ENCODE measurements at places on chromosomes 6 and 20.

DNA sequence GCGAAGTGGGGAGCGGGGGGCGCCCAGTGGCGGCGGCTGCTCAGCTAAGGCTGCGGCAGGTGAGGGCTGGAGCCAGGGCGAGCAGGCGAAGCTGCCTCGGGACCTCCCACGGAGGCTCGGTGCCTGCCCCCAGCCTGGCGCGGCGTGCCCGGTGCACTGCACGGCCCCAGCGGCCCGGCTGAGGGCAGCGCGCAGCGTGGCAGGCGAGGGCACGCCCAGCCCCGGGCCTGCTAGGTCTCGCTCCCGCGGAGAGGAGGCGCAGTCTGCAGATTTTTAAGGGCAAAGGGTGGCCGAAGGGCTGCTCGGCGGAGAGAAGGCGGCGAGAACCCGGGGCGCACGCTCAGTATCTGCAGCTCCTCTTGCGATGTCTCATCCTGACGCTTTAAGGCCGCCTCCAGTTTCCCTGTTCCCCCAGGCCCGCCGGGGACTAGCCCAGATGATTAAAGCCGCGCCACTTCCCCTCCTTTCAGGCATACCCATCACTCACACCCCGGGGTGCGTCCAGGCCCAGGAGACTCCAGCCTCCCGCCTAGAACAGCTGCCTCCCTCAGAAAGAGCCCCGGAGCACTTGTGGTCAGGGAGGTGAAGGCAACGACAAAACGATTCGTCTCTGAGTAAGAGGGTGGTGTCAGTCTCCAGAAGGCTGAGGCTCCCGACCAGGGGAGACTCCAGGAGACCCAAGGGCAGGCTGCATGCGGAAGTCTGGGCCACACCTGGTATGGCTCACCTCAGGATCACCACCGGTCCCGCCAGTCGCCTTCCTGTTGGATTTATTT, at the start of gene FERMT1:
FERMT1 (minus strand) TSS at position 158 of the 776 bp plus-strand sequence. CDS start 3,476 bp downstream, outside the sequence.
- DNase-seq, result no peak

DNA sequence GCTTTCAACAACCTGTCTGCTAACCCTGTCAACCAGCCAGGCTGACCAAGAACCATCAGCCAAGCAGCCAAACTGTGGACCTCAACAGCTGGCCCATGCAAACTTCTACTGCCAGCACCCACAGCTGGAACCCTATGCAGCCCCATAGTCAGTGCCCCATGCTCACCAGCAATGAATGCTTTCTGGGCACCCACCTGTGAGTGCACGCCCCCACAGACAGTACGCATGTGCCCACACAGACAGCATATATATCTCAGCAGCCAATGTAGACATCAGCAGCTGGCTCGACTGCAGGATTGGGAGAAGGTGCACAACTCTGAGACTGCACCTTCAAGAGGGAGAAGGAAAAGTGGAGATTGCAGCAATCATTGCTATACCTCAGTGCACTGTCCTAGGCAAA, 1534.6 kb downstream of the GRIK2 start:
- DNase-seq, result no peak

DNA sequence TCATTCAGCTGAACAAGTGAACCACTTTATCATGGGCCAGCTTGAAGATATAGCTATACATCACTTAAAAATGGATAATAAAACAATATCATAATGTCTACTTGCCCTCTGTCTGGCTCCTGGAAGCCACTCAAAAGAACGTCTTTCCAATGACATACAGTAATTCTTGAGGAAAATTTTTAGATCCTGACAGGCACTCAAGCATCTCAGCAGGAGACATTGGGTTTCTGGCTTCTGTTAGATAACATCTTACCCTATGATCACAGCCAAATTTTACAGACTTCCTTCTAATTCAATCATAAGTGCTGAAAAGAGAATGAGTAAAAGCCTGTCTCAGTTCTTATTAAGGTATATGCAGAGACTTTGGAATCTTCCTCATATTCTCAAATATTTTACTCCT, 330 bp downstream of the CGA start:
- no peak for DNase-seq

DNA sequence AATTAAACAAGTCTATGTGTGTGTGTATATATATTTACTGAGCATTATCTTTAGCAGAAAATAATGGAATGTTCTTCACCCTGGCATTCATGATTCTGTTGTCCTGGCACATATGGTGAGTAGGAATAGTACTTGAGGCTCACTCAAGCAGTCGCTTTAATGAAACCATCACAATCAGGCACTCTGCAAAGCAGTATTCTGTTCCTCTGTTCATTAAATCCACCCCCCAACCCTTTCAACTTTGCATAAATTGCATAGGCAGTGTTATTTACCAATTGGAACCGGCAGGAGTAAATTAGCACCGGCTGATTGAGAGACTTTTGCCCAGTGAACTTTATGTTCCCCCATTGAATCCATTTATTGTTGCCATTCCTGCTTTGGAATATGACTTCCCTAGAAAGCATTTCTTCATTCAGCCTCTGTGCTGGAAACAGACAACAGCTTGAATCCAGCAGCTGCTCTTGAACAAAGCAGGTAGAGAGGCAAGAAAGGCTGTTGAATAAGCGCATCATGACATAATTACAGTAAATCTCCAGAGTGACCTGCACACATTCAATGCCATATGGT, 268.0 kb upstream of the RNF217 start:
- DNase-seq, result no peak

DNA sequence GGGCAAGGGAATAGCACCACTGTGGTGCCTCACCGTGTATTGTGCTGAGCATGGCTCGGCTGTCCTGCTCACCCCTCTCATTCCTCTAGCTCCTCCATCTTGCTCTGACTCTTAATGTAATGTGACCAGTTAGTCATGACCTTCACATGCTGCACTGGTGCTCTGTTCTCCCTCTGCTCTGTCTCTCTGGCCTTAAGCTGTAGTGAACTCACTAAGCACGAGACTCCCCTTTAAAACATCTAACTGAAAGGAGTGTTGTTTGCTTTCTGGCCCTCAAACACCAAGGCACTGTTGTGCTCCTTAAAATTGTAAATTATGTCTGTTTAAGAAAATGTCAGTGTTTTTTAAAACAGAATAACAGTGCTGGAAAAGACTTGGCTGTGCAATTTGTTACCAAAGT, 140.4 kb downstream of the HDGFL1 start:
- no peak for DNase-seq

GRCh38 chr6:97462938-97463598, 180.1 kb upstream of the MMS22L start:
- DNase-seq, result no peak

GRCh38 chr6:45024610-45025009, 303.5 kb upstream of the RUNX2 start:
- no peak for DNase-seq

GRCh38 chr6:131281471-131282270, 146.4 kb downstream of the AKAP7 start:
- peak; percentile 57 for DNase-seq

DNA sequence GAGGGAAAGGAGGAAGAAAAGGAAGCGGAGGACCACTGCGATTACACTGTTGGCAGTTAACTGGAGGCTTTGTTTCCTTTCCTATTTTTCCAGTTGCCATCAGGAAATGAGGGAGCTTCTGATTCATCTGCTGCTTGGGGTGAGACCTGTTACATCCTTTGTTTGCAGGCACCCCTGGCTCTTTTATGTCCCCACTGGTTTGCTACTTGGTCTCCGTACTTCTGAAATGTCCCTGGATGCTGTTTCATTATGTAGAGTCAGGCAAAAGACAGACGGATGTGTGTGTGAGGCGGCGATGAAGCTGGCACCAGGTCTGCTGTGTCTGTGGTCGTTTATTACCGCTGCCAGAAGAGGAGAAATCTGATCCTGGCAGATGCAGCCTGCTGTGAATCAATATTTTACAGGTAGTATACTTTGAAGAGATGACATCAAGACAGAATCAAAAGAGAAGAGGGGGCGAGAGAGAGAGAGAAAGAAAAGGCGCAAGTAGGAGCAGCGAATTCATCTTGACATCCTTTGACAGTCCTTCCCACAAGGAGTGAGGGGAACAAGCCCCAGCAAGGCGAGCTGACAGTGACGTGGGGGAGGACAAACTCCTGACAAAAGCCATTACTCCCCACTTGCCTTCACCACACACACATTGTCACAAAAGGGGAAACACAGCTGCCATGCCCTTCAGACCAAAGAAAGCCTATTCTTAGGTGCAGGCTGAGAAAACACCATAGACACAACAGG, 145.9 kb upstream of the FBXL4 start:
- DNase-seq, result no peak

DNA sequence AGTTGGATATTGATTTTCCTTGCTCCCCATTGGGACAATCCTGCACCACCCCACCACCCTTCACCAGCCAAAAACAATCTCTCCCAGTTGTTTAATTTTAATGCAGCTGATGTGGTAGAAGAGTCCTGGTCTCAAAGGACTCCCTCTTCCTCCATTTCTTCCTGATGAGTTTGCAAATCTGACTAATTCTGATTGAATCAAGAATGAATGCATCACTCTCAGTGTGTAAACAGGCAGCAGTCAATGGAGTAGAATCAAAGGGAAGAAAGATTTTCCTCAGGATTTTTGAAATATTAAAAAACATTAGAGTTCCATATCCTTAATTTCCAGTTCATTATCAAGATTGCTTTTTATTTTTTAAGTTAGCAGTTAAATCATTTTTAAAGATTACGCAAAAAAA, 54.0 kb downstream of the PLG start:
- no peak for DNase-seq

DNA sequence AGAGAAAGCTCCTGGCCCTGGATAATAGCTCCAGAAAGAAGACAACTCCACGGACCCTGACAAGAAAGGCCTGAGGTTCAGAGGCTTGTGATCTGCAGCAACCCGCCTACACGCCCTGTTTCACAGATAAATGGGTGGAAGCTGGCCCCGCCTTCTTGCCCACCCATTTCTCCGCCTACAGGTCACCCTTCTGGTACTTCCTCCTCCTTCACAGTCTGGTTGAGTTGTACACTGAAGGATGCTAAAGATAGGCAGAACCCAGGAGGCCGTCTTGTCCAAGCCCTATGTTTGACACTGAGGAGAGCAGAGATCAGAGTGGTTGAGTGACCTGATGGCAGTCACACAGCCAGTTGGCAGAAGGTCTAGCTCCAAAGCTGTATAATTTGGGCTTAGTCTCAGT, 34.2 kb upstream of the MDGA1 start:
- DNase-seq, result peak; percentile 55

DNA sequence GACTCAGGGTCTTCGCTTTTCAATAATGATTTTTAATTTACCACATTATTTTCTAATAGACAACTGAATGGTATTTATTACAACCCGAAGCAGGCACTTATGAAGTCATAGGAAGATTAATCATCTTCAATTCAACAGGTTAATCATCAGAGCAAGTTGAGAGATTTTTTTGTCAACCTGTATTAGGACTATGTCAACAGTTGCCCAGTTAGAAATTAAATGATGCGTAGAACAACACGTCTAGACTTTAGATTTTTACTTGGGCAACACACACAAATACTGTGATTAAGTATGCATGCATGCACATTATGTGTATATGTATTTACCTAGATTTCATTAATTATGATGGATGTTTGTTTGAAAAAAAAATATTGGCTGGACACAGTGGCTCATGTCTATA, 4.3 kb downstream of the ILRUN start:
- no peak for DNase-seq

GRCh38 chr20:45061244-45061643, 39.7 kb downstream of the KCNS1 start:
- DNase-seq, result no peak

DNA sequence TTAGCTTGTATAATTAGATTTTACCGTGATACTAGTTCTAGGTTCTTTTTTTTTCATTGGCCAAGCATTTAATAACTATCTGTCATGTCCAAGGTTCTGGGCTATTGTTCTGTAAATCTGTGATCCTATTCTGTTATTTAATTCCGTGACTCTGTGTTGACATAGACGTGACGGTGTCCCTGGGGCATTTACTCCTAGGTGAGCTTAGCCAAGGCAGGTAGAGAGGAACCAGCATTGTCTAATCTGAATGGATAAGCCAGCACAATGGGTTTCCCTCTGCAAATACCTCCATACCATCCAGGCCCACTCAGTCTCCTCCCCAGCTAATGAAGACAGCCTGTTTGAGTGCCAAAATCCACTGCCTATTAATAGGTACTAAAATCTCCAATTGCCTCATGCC, 8.9 kb upstream of the CDSN start:
- no peak for DNase-seq

- no peak for DNase-seq
Measured at GRCh38 chr6:50661636-50662035, 51.7 kb upstream of the TFAP2D start.

- no peak for DNase-seq
Measured at GRCh38 chr20:4401601-4402000, 320.1 kb upstream of the PRND start.
